ENCODE measurements at places on chromosomes 5 and 9. TPM values are rescaled to one million over a fixed set of nuclear protein-coding genes. Genes with fewer than 3 reads are reported as not detected.
A peak's percentile ranks its signal among the peaks of the same experiment; 100 is the strongest.

Gene NMUR2
- total RNA-seq: not detected

Gene AMBP
- total RNA-seq: not detected

GRCh38 chr5:7897014-7897600 is 28.2 kb downstream of the MTRR start:
- H3K27ac ChIP-seq: 0 out of 2 replicates have a peak overlapping the region, but pooled peaks have one; percentile 22
- DNase-seq: peak; percentile 59
- H3K4me1 ChIP-seq: peaks cover 13% of the 10 kb centered on the region
- H3K36me3 ChIP-seq: peaks cover 44% of the 10 kb centered on the region
- no peak overlapping the region for H3K4me3 ChIP-seq

- DNase-seq: no peak
- H3K27me3 ChIP-seq: peaks cover 4% of the 10 kb centered on the region
- peak overlapping the region; percentile 99 for H3K27ac ChIP-seq
- peaks cover 5% of the 10 kb centered on the region for H3K36me3 ChIP-seq
- peak overlapping the region; percentile 99 for H3K4me3 ChIP-seq
Observed at GRCh38 chr9:34328500-34328986, 525 bp downstream of the KIF24 start.

GRCh38 chr5:143198332-143198731 is 205.2 kb downstream of the NR3C1 start:
- peaks cover 19% of the 10 kb centered on the region for H3K36me3 ChIP-seq
- no peak overlapping the region for H3K4me3 ChIP-seq
- H3K4me1 ChIP-seq: peaks cover 58% of the 10 kb centered on the region
- no peak overlapping the region for H3K27ac ChIP-seq

DNA sequence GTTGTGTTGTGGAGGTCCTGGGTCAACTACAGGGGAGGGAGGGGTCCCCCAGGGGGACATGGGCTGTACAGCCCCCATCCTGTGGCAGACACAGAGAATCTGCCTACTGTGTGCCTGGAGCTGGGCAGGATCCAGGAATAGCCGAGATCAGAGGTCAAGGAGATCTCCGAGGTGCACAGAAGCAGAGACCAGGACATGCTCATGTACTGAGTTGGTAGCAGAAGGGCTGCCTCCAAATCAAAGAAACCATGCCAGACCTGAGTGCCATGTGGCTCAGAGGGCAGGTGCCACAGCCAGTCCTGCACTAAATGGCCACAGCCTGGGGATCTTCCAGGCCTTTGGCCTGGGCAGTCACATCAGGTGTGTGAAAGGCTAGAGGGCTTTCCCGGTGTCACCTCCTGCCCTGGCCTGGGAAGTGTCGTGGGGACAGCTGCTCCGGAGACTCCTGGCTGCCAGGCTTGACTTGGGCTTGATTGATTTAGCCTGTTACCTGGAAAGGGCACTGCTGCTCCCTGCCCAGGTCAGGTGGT is 27.8 kb downstream of the GSN start:
- no peak overlapping the region for H3K27ac ChIP-seq
- no peak overlapping the region for H3K4me3 ChIP-seq
- H3K4me1 ChIP-seq: peaks cover 48% of the 10 kb centered on the region
- no peak for DNase-seq
- H3K27me3 ChIP-seq: peaks cover 2% of the 10 kb centered on the region

DNA sequence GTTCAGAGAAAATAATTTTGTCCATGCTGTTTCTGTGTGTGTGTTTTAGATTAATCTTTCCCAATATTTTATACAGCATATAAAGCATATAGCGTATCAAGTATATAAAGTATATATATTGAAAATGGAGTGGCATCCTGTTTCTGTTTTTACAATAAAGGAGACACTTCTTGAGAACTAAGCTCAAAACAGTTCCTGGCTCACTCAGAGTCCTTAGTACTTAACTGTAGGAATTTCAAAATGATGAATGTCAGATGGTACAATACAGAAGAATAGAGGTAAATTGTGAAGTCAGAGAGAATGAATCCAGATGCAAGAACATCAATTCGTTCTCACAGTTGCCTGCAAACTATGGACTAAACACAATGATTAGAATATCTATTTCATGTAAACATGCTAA is 68.7 kb upstream of the TAS2R1 start:
- peaks cover 54% of the 10 kb centered on the region for H3K4me1 ChIP-seq
- peak overlapping the region; percentile 83 for H3K27ac ChIP-seq
- peak overlapping the region; percentile 81 for H3K4me3 ChIP-seq
- no peaks in the 10 kb centered on the region for H3K36me3 ChIP-seq

DNA sequence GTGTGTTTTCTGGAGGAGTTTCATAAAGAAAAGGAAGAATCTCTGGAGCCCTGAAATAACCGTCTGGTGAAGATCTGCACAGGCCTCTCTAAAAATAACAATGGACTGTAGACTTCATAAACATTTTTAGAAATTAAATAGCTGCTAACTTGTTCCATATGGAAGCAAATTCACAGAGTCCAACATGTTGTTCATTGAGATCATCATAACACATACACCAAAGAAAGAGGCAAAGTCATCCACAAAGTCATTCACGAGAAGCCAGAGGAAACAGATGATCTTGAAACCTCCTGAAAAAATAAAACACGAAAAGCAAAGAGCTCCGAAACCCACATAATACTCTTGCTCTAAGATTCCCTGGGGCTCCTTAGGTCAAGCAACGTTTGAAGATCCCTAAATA is 347.8 kb downstream of the EFNA5 start:
- DNase-seq: no peak
- H3K27ac ChIP-seq: no peak overlapping the region
- no peaks in the 10 kb centered on the region for H3K36me3 ChIP-seq
- H3K27me3 ChIP-seq: no peaks in the 10 kb centered on the region

DNA sequence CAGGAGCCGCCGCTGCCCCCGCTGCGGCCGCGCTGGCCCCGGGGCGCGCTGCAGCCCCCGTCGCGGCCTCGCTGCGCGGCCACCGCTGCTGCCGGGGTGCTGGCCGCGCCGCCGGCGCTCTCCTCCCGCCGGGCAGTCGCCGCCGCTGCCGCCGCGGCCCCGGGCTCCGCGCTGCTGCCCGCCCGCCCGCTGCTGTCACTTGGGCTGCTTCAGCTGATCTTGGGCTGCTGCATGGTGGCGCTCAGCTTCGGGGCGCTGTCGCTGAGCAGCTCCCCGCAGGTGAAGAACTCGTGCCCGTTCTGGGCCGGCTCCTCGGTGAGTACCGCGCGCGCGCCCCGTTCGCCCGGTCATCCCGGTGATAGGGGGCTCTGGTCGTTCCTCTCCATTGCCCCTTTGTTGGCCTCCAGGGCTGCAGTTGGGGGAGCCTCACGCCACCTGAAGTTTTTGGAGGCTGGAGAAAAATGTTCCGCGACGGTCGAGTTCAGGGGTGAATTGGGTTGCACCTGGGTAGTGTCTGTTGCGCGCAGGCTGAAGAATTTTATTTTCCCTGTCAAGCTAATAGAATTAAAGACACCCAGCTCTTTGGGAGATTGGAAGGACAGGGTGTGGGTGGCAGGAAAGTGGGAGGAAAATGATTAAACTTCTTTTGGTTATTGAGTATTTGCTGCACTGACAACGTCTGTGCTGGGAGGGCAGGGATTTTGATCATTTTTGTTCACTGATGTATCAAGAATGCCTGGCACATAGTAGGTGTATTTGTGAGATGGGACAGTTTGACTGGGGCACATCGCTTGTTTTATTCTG is 596 bp downstream of the ENTREP1 start:
- peak overlapping the region; percentile 57 for H3K4me3 ChIP-seq
- no peaks in the 10 kb centered on the region for H3K4me1 ChIP-seq
- peaks cover 31% of the 10 kb centered on the region for H3K27me3 ChIP-seq
- DNase-seq: no peak

GRCh38 chr9:17083258-17083657 is 51.6 kb upstream of the CNTLN start:
- H3K36me3 ChIP-seq: no peaks in the 10 kb centered on the region
- no peak overlapping the region for H3K4me3 ChIP-seq
- H3K27me3 ChIP-seq: no peaks in the 10 kb centered on the region
- no peaks in the 10 kb centered on the region for H3K4me1 ChIP-seq
- no peak overlapping the region for H3K27ac ChIP-seq

GRCh38 chr5:171102877-171103610 is 206.0 kb upstream of the TLX3 start:
- no peaks in the 10 kb centered on the region for H3K4me1 ChIP-seq
- DNase-seq: no peak
- no peaks in the 10 kb centered on the region for H3K27me3 ChIP-seq
- no peak overlapping the region for H3K27ac ChIP-seq

Measured in HFFc6 (cell line).